Posterior cingulate gyrus (tissue), 11 donors: ENCODE measurements at places on chromosomes 7 and 10.
A peak's percentile ranks its signal among the peaks of the same experiment; 100 is the strongest.

DNA sequence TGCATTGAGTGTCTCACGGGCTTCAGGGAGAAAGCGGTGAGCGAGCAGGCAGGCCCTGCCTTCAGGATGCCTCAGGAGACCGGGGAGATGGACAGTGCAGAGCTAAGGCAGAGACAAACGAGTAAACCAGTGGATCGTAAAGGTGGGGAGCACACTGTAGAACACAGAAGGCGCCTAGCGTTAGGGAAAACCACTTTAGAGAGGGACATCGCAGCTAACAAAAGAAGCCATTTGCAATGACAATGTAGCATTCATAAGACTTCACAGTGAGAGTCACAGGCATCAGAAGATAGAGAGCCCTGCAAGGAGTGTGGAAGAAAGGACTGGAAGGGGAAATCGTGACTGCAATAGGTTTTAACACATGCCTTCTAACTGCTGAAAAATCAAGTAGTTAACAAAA is 54.9 kb upstream of the TMEM273 start:
- DNase-seq: no peak

DNA sequence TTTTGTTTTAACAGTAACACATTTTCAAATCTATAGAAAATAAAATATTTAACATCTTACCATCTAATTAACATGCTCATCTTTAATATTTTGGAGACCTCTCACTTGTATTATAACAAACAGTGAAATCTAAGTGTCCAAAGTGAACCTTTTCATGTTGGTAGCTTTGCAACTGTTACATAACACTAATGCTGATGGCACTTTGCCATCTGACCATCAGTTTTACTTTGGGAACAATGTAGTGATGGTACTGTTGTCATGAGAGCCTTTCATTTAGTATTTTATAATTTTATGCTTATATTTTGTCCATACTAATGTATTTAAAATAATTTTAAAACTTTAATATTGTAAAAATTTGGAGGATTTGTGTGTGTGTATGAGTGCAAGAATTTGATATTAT is 1017.0 kb upstream of the KCND2 start:
- no peak for DNase-seq

DNA sequence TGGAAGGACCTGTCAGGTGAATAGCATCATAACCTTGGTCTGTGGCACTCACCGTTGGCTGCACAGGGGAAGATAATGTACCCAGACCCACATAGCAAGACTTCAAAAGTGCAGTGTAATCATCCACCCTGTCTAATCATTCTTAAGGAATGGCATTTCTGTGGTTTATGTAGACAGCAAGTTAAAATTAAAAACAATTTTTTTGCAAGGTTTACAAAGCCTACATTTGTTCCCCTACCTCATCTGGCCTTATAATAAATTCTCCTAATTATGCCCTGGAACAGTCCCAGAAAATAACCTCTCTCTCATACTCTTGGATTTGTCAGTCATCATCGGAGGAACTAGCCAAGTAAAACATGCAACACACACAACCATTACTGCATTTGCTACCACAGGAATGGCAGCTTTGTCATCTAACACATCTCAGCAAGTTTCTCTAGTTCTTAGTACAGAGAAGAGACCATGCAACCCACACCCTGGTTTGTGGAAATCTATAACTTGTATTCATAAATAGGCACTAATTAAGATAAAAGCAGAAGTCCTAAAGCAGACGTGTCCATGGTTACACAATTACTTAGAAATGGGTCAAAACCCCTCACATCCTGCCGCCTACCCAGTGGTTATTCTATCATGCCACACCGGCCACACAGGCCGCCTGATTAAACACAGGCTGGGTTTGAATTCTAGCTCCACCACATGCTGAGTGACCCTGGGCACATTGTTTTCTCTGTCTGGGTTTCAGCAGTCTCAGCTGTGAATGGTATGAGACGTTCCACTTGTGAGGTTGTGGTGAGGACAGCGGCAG is 19.1 kb downstream of the ABLIM1 start:
- DNase-seq: no peak

- no peak for DNase-seq
These were observed 928.0 kb upstream of the POT1 start for GRCh38 chr7:125857606-125858005.

DNA sequence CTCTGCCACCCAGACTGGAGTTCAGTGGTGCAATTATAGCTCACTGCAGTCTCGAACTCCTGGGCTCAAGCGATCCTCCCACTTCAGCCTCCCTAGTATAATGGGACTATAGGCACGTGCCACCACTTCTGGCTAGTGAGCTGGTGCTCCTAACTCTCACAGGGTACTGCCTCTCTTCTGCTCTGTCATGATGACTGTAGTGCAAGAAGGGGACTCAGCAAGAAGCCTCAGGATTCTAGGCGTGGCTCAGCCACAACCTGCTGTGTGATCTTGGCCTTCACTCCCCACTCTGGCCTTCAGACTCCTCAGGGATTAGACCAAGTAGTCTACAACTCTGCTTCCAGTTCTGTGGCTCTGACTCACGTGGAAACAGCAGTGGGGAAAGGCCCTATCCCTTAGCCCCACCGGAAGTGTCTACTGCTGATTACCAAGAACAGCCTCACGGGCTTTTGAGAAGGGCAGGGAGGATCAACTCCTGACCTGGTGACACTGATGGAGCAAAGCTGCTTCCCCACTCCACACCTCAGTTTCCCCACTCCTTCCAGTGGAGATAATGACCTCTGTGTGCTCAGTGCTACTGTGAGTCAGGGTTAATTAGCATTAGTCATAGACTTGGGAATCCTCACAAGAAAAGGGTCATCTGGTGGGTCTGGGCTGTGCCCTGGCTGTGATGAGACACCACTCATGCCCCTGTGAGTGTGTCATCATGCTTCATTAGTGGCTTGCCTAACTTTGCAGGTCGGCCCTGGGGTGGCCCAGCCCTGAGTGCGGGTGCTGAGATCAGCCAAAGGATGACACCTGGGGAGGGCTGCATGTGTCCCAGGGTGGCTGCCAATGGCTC is 41.1 kb downstream of the ZC3HC1 start:
- no peak for DNase-seq

- no peak for DNase-seq
These were observed 1.1 kb downstream of the BAZ1B start for GRCh38 chr7:73520673-73521635.

DNA sequence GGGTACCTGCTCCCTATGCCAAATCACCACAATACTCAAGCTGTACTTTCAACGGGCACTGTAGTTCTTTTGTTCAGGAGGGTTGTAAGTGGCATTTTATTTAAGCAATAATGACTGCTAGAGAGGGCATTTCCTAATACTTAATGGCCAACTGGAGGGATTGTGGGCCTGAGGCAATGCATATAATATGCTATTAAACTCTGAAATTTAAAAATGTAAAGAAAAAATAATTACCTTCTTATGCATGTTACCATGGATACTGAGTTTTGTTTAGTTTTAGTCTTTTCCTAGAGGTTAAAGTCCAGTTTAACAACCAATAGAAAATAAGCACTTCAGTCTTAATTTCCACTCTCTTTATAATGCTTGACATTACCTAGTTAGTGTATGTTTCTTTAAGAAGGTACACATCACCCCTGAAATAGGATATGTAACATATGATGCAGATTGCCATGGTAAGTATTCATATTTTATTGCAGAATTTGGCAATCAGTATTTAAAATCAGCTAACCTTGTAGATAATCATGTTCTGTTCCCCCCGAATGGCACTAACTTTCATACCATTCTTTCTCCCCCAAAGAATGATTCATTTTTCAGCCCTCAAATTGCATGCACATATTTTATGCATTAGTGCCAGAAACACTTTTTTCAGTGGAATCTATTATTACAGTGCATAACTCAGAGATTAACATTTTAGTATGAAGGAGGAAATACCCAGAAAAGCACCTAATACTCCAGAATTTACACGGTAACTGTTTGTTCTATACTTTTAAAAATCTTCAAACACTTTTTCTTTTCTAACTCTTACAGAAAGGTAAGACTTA is 90.3 kb upstream of the ZNF438 start:
- no peak for DNase-seq

DNA sequence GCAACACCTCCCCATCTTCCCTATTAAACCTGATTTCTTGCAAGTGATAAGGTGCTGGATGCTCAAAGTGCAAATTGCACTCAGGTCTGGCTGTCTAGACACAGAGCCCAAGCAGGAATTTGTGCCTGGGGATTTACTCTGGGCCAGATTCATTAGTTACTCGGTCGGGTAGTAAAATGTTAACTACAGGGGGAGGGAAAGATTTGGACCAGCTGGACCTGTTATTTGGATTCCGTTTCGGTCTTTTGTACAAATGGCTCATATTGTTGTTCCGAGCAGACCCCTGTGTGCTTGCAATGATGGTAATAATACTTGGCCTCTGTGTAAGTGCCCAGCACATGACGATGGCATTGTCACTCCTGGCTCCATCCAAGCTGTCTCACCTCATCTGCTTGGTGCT is 609.6 kb downstream of the KCNMA1 start:
- DNase-seq: no peak

- DNase-seq: no peak
These were observed 37.5 kb downstream of the STK32C start for GRCh38 chr10:132270256-132270655.

- no peak for DNase-seq
These were observed 271.6 kb downstream of the CSTF2T start for GRCh38 chr10:51427758-51428157.

DNA sequence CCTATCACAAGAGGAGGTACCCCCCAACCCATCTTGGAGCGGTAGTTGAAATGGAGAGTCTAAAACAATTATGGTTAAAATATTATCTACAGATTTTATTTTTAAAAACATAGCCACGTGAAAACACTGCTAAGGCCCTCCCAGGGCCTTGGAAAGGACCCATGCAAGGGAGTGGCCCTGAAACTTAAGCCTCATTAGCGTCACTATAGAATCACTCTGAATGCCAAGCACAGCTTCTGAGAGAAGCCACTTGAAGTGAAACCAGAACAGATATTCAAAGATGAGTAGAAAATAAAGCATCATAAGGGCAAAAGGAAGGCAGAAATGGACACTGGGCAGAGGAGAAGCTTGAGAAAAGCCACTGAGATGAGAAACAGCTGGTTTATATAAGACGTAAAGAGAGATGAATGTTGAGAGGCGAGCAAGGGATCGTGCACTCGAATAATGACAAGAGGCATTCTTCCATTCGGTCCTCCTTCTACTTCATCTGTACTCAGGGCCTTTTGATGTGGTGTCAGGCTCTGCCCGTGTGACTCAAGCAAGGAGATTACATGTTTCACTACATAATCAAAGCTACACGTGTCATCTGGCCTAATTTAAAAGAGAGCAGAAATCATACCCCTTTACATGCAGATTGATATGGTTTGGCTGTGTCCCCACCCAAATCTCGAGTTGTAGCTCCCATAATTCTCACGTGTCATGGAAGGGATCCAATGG is 33.4 kb upstream of the SLC39A12 start:
- no peak for DNase-seq

DNA sequence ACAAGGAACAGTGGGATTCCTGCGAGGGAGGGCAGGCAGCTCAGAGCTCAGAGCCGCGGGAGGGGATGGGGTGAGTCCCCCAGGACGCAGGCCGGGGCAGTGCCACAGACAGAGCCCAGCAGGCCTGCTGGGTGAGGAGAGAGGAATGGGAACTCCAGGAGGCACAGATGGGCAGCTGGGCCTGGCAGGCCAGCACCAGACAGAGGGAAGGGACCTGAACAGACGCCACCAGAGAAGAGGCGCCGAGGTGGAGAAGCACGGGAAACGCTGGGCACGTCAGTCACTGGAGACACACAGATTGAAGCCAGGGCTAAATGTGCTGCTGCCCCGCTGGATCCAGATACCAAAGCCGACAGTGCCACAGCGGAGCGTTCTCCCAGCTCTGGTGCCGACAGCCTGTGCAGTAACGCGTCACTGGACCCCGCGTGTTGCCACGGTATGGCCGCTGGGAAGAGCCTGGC is 225.8 kb downstream of the MAD1L1 start:
- peak; percentile 8 for DNase-seq

DNA sequence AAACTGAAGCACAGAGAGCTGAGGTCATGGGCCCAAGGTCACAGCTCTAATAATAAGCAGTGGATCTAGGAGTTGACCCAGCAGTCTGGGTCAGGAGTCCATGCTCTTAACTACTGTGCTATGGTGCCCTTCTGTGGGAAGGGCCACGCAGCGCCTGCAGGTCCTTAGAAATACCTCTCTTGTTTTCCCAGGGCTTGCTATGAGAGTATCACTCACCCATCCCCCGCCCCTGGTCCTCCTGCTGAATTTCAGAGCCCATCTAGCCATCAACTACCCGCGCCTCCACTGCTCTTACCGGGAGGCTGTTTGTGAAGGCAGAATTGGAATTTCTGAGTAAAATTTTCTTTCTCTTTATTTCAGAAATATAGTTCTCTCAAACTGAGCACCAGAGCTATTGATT is 27.3 kb upstream of the CRHR2 start:
- no peak for DNase-seq

DNA sequence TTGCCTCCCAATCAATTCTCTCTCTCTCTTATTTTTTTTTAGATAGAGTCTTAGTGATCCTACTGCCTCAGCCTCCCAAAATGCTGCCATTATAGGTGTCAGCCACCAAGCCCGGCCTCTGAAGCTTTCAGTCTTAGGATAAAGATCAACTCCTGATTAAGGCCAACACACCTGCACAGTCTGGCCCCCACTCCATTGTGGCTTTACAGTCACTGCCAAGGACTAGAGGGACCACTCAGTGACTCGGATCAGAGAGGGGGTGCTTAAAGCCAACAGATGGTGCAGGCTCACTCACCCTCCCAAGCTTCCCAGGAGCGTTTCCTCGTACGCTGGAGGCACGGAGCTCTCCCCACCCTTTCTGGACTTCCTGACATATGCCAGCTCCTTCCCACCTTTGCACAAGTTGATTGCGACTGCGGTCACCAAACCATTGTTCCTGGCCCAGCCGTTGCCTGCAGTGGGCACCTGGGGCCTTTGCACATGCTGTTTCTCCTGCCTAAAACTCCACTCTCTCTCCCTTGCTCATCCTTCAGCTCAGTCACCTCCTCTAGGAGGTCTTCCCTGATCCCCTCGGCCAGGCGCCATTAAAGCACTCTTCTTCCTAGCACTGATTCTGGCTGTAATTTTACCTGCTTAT is 1.7 kb upstream of the CDH23 start:
- no peak for DNase-seq

DNA sequence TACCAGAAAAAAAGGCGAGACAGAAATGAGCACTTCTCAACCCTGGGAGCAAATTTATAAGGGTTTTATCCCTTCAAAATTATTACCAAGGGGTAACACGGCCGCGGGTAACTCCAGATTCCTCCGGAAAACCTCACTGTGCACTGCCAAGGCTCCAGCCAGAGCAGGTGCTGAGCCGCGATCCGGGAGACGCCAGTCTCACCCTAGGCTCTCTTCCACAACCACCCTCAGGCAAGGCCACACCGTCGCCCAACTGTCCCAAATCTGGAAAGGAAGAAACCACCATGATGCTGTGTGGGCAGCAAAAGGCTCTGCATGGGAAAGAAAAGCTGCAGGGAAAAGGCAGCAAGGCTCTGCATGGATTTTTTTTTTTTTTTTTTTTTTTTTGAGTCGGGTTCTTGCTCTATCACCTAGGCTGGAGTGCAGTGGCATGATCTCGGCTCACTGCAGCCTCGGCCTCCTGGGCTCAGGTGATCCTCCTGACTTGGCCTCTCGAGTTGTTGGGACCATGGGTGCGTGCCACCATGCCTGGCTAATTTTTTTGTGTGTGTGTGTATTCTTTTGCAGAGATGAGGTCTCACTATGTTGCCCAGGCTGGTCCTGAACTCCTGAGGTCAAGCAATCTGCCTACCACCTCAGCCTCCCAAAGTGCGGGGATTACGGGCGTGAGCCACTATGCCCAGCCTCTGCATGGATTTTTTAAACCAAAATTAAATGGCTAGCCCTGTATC is 39.0 kb downstream of the MAD1L1 start:
- peak; percentile 69 for DNase-seq
